ENCODE measurements at places on chromosomes 11 and 22.
A peak's percentile ranks its signal among the peaks of the same experiment; 100 is the strongest.

GRCh38 chr11:106983261-106983660 is 35.0 kb downstream of the GUCY1A2 start:
- DNase-seq: no peak

DNA sequence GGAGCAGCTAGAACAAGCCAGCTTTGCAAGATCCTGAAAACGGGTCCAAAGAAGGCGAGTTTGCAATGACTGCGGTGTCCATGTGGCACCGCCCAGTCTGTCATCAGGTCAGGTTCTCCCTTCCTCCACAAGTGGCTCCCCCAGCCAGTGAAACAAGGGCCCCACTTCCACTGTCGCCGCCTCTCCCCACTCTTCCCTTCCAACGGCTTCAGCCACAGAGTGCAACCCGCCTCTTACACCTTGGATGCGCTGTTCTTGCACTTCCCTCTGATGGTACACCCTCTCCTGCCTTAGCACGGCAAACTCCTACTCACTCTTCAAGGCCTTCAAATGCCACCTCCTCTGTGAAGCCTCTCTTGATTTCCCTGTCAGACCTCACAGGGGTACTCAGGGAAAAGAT is 10.8 kb upstream of the TCF20 start:
- DNase-seq: no peak

DNA sequence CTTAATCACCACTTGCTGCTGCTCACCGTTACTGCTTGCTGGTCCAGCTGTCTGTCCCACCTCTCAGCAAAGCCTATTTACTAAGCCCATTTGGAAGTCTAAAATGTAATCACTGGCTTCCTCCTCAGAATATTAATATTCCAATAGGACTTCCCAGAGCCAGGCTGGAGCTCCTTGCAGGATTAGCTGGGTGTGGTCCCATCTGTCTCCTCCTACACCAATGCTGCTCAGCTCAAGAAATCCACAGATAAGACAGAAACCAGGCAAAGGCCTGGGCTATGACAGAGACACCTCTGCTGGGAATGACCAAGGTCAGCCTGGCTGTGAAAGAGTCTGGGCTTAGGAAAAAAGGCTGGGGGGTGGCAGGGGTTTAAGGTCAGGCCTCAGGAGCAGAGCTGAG is 317.8 kb downstream of the BUD13 start:
- no peak for DNase-seq

GRCh38 chr11:57311109-57311936 is 13.4 kb downstream of the TNKS1BP1 start:
- DNase-seq: no peak

GRCh38 chr22:22030493-22031182 is 48.1 kb upstream of the TOP3B start:
- peak; percentile 96 for DNase-seq

- DNase-seq: no peak
Measured at GRCh38 chr11:99592266-99592665, 571.5 kb downstream of the CNTN5 start.

GRCh38 chr22:40593460-40594273 is 42.9 kb downstream of the MRTFA start:
- peak; percentile 73 for DNase-seq

- no peak for DNase-seq
Measured at GRCh38 chr11:27094120-27094519, 53.5 kb downstream of the BBOX1 start.

GRCh38 chr22:40070701-40071100 is 75.9 kb downstream of the FAM83F start:
- DNase-seq: no peak

DNA sequence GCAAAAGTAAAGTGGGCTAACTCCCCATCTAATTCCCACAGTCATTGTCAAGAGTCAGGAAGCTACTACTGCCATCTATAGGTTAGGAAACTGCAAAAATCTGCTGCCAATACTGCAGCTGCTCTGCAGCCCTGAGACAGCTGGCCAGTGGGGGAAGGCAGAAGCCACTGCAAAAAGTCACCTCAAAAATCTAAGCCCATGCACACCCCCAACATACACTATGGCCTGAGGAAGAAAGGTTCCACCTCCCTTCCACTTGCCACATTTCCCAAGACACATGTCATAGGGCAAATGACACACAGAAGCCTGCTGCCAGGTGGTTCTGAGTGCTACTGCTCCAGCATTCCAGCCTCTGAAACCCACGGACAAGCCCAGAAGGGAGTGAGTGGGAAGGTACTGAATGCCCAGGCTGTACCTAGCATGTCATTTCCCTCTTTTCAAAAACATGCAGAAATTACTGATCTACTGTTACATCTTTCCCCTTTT is 36.9 kb downstream of the DGCR2 start:
- DNase-seq: peak; percentile 61

- no peak for DNase-seq
Measured at GRCh38 chr11:103850419-103851165, 185.8 kb upstream of the DDI1 start.

- no peak for DNase-seq
Measured at GRCh38 chr11:73343076-73343873, 32.9 kb upstream of the RELT start.

- no peak for DNase-seq
Measured at GRCh38 chr22:27391092-27391770, 410.3 kb downstream of the MN1 start.

GRCh38 chr11:107691000-107691750 is 20.7 kb downstream of the SLN start:
- no peak for DNase-seq

DNA sequence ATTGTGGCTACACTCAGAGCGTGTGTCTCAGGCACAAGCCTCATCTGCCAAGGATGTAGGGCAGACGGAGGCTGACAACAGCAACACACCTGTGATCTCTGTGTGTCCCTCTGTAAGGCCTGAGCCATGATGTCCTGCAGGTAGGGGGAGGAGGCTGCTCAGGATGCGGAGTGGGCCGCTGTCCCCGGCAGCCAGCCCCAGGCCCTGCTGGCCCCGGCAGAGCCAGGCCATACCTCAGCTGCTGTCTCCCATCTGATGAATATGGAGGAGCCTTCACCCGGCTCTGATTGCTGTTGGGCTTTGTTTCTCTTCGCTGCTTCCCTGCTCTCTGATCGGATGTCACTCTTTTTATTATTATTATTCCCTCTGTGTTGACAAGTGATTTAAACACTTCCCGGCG is 83.6 kb upstream of the NCAM1 start:
- DNase-seq: no peak

- peak; percentile 91 for DNase-seq
Measured at GRCh38 chr11:64341851-64342791, 2.1 kb downstream of the CCDC88B start.

GRCh38 chr11:44718612-44719390 is 8.0 kb upstream of the TSPAN18 start:
- DNase-seq: no peak

GRCh38 chr11:46701078-46701654 is 335 bp downstream of the ZNF408 start:
- DNase-seq: no peak

- no peak for DNase-seq
Measured at GRCh38 chr11:128246810-128247594, 340.4 kb downstream of the ETS1 start.

DNA sequence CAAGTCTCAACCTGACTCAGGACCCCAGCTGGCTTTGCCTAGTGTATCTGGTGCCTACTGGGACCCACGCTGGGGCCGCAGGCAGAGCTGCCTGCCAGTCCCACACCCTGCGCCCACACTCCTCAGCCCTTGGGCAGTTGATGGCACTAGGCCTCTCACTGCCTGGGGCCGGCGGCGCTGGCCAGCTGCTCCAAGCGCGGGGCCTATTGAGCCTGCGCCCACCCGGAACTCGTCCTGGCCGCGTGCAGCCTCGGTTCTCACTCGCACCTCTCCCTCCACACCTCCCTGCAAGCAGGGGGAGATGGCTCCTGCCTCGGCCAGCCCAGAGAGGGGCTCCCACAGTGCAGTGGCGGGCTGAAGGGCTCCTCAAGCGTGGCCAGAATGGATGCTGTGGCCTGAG is 908.5 kb upstream of the CCDC90B start:
- no peak for DNase-seq

GRCh38 chr11:130631119-130631518 is 182.7 kb downstream of the ADAMTS15 start:
- DNase-seq: no peak

DNA sequence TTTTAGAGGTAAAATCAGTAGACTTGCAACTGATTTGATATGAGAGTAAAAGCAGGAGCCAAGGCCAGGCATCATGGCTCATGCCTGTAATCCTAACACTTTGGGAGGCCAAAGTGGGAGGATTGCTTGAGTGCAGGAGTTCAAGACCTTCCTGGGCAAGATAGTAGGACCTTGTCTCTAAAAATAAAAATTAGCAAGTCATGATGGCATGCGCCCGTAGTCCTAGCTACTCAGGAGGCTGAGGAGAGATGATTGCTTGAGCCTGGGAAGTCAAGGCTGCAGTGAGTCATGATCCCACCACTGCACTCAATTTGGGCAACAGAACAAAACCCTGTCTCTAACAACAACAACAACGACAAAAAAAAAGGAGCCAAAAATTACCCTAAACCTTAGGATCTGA is 13.5 kb downstream of the SGSM3 start:
- no peak for DNase-seq

DNA sequence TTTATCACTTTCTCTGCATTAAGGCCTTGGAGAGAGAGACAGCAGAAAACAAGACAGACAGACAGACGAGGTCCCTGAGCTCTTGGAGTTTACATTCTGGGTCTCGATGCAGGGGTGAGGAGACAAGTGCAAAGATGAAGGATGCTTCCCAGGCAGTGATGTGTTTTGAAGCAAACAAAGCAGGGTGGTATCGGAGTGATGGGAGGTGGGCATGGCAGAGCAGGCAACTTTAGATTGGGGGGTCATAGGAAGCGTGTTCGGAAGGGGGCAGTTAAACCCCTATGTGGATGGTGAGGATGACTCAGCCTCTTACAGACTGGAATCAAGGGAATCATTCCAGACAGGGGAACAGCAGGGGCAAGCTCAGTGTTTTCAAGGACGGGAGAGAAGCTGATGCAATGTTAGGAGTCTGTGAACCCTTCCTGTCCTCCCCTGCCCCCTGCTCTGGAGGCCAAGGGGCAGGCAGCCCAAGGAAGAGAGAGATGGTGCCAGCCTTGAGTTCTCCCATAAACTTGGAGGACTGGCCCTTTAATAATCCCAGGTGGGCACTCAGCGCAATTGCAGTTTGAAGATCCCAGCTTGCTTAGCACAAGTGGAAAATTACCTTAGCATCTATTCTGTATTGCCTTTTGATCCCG is 180.2 kb downstream of the CHST1 start:
- no peak for DNase-seq

DNA sequence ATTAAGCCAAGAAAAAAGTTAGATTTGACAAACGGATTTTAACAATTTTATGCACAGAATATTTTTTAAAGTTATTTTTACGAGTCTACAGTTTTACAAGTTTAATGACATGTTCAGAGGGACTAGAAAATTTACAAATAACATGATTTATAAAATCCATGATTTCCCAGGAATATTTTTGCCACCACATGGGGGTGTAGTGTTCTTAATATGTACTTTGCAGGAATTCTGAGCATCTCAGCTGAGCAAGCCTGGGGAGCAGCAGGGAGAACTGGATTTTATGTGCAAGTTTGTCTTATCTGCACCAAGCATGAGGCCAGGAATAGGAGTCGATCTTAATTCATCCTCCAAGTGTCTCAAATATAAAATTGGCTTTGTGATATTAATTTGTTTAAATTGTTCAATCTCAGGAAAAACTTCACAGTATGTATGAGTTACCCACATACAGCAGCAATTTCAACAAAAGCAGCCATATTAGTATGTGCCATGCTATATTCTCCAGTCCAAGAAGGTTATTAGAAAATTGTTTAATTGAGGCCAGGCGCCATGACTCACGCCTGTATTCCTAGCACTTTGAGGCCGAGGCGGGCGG is 826.3 kb downstream of the DLG2 start:
- DNase-seq: no peak

- DNase-seq: no peak
Measured at GRCh38 chr11:75505916-75506692, 19.6 kb downstream of the GDPD5 start.

GRCh38 chr11:130166457-130166784 is 6.8 kb downstream of the ST14 start:
- peak; percentile 92 for DNase-seq

DNA sequence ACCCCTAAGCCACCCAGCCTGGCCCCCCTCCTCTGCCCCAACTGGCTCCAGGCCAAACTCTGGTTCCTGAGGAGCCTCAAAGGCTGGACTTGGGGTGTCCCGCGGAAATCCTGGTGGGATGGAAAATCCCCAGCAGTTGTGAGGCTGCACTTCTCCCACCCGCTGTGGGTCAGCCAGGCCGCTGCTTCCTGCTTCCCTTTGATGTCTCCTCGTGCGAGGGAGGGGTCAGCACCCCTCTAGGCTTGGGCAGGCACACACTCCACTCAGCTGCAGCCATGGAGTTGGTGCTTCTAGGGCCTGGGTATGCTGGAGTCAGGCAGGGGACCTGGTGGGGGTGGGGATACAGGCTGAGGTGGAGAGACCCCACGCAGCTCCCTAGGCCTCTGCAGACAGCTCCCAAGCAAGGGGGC is 12.0 kb downstream of the KCNQ1OT1 start:
- DNase-seq: no peak

DNA sequence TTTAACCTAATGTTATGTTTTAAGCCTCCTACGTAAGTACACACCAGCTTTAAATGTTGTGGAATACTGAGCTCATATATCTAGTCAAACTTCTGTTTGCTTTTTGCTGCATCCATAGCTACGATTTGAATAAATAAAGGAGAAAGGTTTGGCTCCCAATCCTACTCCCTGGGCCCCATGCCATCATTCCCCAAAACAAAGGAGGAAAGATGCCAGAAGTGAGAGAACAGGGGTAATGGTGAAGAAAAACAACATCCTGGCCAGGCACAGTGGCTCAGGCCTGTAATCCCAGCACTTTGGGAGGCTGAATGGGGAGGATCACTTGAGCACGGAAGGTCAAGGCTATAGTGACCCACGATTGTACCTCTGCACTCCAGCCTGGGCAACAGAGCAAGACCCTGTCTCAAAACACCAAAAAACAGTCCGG is 26.5 kb downstream of the SCGB1A1 start:
- no peak for DNase-seq

DNA sequence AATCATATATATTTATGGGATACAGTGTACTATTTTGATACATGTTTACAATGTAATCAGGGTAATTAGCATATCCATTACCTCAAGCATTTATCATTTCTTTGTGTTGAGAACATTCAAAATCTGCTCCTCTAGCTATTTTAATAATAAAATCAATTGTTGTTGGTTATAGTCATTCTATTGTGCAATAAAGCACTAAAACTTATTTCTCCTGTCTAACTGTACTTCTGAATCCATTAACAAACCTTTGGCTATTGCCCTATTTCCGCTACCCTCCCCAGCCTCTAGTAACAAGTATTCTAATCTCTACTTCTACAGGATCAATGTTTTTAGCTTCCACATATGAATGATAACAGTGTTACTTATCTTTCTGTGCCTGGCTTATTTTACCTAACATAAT is 15.3 kb upstream of the USP2 start:
- no peak for DNase-seq

GRCh38 chr11:65378928-65379638 is 3.4 kb downstream of the SLC25A45 start:
- no peak for DNase-seq

GRCh38 chr11:126293726-126294125 is 10.1 kb upstream of the DCPS start:
- no peak for DNase-seq

Data from OCI-LY7 (cell line).